ENCODE measurements at places on chromosomes 5 and 9.
A peak's percentile ranks its signal among the peaks of the same experiment; 100 is the strongest.

- no peak for DNase-seq
Observed at GRCh38 chr5:17187011-17187785, 30.2 kb upstream of the BASP1 start.

- DNase-seq, result no peak
Observed at GRCh38 chr9:129270903-129271431, 92.9 kb upstream of the IER5L start.

DNA sequence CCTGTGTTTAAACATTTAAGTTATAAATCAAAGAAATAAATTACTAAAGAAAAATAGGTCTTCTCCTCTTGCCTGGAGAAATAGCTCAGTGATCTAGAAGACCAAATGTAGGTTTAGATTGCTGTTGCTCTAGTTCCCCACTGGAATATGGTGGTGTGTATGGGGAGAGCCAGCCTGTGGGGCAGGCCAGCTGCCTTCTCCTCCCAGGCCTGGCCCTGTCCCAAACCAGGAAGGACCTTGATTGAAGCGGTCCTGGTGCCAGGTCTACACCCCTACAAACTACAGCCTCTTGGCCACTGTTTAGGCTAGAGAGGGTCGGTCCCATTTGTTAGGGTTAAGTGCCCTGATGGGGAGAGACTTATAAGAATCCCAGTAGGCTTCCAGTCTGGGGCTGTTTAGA lies 35.4 kb downstream of the MAN2A1 start:
- no peak for DNase-seq

DNA sequence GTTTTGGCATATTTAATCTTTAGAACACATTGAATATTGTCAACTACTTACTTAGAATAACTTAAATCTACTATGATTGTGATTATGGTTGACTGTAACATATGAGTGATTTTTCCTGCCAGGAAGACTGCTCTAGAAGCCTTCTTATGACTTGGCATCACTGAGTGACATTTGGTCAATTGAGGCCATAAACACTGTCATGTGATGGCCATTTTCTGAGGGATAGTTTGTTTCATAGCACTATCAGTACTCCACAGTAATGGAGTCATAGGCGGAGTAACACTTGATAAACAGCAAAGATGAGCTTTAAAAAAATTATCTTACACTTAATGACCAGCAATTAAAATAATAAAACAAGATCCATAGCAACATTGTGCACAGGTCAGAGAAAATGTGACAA lies 31.0 kb downstream of the C9orf40 start:
- DNase-seq, result no peak

GRCh38 chr9:87713278-87713987 lies 12.5 kb upstream of the CTSL start:
- no peak for DNase-seq

GRCh38 chr9:79224672-79225433 lies 346.9 kb upstream of the TLE4 start:
- DNase-seq, result no peak

DNA sequence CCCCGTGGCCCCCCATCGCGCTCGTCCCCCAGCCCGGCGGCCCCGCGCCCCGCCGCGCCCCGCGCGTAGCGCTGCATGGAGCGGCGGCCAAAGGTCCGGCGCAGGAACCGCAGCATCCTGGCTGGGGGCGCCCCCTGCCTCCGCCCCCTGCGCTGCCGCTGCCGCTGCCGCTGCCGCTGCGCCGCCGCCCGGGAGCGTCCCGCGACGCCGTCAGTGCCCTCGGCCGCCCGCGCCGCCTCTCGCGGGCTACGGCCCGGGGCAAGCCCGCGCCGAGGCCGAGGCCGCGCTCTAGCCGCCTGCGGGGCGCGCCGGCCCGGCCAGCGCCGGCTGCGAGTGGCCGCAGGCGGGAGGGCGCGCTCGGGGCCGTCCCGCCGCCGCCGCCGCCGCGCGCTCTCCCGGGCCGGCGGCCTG lies 523 bp downstream of the EPB41L4B start:
- DNase-seq, result no peak

- peak; percentile 9 for DNase-seq
Observed at GRCh38 chr5:142548739-142549275, 137.1 kb downstream of the FGF1 start.

- no peak for DNase-seq
Observed at GRCh38 chr5:143771602-143772001, 40.4 kb upstream of the HMHB1 start.

DNA sequence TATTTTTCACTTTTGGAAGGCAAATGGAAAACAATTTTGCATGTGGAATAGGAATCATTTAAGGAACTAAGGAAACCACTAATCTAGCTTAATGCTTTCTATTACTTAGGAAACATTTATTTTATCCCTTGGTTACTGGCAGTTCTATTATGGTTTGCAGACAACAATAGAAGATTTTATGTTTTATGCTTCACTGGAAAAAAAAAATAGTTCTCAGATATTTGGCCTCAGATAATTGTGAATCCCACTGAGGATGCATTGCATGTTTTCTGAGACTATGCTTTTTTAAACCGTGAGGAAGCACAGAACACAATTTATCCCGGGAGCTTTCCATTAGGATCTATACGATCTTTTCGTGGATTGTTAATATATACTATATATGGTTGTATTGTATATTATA lies 356.9 kb downstream of the CSNK1G3 start:
- no peak for DNase-seq

DNA sequence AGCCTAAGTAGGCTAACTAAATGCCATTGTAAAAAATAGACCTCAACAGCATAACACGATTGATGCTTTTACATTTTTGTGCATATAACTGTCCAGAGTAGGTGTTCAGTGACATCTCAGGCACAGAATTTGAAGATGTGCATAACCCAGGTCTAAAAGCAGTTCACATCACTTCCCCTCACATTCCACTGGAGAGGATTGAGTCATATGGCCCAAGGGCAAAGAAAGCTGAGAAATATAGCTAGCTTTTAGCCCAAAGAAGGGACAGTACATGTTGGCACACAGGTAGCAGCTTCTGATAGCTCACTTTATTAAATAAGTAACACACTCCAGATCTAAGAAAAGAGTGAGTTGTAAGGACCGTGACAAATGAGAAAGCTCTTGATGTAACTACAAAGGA lies 2259.5 kb upstream of the WWC1 start:
- no peak for DNase-seq

GRCh38 chr5:53249529-53250200 lies 140.1 kb upstream of the MOCS2 start:
- DNase-seq, result no peak

- DNase-seq, result peak; percentile 67
Observed at GRCh38 chr5:139678751-139679750, 30.9 kb downstream of the CXXC5 start.

GRCh38 chr5:132438917-132439316 lies 51.7 kb downstream of the IRF1 start:
- no peak for DNase-seq

DNA sequence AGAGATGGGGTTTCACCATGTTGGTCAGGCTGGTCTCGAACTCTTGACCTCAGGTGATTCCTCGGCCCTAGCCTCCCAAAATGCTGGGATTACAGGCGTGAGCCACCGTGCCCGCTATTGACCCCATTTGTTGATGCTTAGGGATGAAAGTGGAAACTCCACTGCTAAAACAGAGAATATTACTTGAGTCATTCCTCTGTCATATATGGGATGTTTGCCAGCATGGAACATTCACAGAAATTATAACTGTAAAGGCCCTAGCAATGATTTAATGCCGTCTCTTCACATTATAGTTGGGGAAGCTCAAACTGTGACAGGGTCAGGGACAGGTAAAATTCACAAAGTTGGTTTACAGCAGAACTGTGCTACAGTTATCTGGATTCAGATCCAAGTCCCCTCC lies 94.5 kb downstream of the TMC1 start:
- no peak for DNase-seq

DNA sequence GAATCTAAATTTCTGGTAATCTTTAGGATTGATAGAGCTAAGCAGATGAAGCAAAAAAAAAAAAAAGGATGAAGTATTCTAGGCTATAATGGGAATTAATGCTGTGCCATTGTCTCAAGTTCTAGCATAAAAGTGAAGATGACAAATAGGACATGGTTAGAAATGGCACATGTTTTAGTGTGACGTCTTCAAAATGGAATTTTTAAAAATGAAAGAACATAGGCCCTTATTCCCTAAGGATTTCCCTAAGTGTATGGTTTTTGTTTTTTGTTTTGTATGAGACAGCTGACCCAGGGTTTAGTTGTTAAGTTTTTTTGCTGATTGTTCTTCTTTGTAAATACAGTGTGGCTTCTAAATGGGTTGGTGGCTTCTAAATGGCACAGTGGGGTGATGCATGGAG lies 7.1 kb downstream of the TLE4 start:
- no peak for DNase-seq

DNA sequence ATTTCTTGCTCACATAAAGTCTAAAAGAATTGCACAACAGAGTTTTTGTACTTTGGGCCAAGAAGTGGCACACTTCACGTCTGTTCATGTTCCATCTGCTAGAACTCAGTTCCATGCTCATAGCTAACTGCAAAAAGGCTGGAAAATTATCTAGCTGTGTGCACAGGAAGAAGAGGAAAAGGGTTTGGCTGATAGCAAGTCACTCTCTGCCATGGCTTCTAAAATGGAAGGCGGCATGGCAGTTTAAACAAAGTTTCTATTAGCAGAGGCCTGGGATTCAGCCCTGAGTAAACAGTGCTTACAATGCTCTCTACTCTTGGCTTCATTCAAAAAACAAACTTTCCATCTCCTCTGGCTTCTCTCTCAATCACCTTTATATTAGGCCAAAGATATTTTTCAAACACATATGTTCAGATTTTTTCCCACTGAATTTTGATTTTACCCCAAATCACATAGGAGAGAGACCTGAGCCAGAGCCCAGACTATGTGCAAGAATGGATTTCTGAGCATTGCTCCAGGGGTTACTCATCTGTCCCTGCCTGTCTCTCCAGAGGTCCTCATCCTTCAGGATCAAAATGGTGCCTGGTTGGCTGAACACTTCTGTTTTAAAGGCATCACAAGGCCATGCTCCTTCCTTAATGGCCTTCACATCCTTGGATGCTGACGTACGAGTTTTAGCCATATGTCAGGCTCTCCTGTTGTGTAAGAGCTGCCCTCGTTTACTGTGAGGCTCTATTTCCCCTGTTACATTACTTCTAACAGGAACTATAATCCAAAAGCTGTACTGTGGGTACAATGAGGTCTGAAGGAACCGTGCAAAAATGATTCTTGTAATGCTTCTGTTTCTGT lies 226.6 kb downstream of the SAXO1 start:
- no peak for DNase-seq

GRCh38 chr5:141745390-141745789 lies 63.4 kb upstream of the ARAP3 start:
- DNase-seq, result no peak

GRCh38 chr9:3509926-3510325 lies 15.9 kb downstream of the RFX3 start:
- no peak for DNase-seq

GRCh38 chr5:143124593-143124992 lies 278.9 kb downstream of the NR3C1 start:
- no peak for DNase-seq

DNA sequence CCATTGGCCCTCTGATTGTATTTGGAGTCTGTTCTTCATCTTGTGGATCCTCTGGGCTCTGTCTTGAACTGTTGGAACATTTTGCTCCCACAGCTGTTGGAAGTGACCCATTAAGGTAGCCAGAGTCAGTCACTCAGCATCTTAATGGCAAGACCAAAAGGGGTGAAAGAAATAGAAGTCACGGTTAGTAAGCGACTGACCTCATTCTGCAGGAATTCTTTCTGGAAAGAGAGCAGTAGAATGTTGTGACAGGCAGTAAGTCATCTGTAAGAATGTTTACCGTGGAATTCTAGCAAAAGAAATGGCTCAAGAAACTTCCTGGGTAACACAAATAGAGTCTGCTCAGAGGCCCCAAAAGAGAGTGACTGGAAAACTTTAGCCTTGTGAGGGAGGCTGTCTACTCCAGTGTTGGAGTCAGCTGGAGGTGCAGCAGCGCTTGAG lies 28.6 kb upstream of the TNC start:
- no peak for DNase-seq

GRCh38 chr5:35894131-35894530 lies 37.4 kb downstream of the IL7R start:
- no peak for DNase-seq

DNA sequence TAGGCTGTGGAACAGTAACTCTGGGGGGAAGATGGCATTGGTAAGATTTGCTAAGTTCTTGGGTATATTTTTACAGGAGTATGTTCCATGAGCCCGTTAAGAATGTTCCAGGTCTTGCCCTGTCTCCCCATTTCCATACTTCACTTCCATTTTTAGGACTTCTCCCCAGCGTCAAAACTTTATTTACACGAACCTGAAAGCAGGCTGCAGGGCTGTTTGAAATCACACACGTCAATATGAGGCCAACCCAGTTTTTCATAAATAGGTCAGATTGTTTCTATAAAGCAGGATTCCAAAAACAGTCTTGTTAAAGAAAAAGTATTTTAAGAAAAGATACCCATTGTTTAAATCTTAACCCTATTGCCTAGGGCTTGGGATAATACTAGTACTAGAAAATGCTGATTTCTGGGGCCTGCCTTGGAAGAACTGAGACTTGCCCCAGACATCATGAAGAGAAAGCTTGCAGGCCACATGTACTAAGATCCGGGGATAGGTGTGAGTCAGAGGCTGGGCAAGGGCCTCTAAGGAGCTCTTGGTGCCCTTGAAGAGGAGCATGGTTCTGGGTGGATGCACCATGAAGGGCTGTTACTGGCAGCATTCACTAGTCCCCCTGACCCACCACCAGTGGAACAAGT lies 24.2 kb downstream of the TRIO start:
- DNase-seq, result no peak

- DNase-seq, result no peak
Observed at GRCh38 chr9:133224762-133225161, 15.7 kb upstream of the OBP2B start.

DNA sequence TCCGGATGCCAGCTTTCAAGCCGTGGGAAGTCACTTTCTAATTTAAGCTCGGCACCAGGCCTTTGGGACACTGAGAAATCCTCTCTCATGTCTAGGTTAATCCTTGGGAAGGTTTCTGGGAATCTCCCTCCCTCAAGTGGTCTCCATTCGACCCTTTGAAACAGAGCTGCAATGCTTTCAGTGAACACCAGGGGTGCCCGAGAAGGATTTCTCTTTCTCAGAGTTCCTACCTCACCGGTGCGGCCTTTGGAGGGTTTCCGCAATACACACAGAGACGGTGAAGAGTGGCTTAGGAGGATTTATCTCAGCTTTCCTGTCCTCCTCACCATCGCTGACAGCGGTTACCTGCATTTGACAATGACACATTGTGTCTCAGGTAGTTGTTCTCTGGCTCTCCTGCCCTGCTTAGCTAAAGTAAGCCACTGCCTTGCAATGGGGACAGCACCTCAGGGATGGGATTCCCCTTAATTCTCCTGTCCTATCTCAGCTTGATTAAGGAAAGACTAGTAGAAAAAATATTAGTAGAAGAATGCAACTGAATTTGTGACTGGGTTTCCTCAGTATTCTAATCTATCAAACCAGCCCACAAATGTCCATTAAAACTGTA lies 180.6 kb downstream of the GABRG2 start:
- no peak for DNase-seq

GRCh38 chr5:142292249-142292648 lies 32.6 kb downstream of the SPRY4 start:
- no peak for DNase-seq
